ENCODE measurements at places on chromosomes 11 and 22. TPM values are rescaled to one million over a fixed set of nuclear protein-coding genes. Genes with fewer than 3 reads are reported as not detected.

Gene TIGD3
- 0.08 TPM for polyA plus RNA-seq

Gene PIWIL4
- polyA plus RNA-seq: 0.18 TPM

Gene LGALS12
- not detected for polyA plus RNA-seq

Gene KRTAP5-4
- not detected for polyA plus RNA-seq

DNA sequence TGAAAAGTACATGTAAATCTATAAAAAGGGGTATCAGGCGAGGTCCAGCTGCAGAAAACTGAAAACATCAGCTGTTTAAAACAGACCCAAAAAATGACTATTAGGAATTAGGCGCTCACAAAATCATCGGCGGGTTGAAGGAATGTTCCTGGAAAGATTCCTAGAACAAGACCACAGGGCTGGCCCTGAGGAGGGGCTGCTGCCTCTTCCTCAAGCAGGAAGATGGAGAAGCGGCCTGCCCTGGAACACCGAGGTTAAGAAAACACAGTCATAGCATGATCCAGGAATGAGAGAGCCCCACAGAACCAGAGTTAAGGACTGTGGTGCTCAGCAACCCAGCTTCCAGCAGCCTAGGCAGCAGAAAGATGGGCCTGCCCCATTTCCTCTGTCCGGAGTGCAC, 78.4 kb downstream of the C11orf91 start:
- no peak for DNase-seq

GRCh38 chr22:35482311-35482710, 58.3 kb upstream of the RASD2 start:
- DNase-seq: no peak

DNA sequence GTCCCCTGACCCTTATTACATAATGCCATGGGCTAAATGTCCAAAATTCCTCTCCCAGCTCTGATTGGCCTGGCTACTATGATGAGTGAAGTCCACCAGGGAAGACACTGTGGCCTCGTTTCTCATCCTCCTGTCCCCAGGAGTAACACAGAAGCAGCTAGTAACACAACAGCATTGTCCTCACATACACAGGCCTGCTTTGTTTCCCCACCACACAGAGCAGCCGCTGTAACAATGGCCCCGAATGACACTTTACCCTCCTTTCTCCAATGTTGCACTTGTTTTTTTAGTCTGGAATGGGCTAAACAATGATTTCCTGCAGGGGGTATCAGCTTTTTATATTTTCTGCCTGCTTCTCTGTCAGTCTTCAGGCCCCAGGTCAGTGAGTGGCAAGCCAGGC, at the start of gene PRR5L:
PRR5L (plus strand) TSS at position 363 of the 400 bp plus-strand sequence. CDS start 104,834 bp downstream, outside the sequence.
- DNase-seq: no peak

- DNase-seq: no peak
Measured at GRCh38 chr22:20011123-20011992, 5.3 kb downstream of the ARVCF start.

- no peak for DNase-seq
Measured at GRCh38 chr11:78815831-78816230, 241.2 kb upstream of the NARS2 start.

DNA sequence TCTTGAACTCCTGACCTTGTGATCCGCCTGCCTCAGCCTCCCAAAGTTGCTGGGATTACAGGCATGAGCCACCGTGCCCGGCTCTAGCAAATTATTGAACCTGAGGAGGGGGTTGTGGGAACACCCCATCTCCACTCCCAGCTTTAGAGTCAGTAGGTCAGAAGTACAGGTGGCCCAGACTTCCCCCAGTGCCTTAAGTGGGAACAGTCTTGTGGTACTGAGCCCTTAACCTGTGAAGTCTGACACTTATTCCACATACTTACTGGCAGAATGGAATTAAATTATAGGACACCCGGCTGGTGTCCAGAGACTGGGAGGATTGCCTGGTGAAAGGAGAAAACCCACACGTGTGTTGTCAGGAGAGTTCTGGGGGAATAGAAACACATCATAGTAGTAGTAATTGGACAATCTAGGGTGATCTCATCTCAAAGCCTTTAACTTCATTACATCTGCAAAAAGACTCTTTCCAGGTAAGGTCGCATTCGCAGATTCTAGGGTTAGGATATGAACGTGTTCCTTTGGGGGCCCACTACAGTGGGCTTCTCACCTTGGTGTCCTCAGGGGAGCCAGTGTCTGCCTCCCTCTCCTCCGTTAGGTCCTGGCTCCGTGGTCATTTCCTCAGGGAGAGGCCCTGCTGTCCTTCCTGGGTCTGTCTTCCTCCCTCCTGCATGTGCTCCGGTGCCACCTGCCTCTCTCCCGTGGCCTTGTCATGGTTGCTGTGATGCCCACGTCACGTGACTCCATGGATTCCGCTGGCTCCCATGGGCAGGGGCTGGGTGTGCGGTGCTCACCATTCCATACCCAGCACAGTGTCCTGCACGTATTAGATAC, 63.8 kb downstream of the BCR start:
- no peak for DNase-seq

GRCh38 chr11:95337175-95337957, 106.4 kb upstream of the SESN3 start:
- no peak for DNase-seq

GRCh38 chr11:120667934-120668333, 156.4 kb downstream of the GRIK4 start:
- DNase-seq: no peak

DNA sequence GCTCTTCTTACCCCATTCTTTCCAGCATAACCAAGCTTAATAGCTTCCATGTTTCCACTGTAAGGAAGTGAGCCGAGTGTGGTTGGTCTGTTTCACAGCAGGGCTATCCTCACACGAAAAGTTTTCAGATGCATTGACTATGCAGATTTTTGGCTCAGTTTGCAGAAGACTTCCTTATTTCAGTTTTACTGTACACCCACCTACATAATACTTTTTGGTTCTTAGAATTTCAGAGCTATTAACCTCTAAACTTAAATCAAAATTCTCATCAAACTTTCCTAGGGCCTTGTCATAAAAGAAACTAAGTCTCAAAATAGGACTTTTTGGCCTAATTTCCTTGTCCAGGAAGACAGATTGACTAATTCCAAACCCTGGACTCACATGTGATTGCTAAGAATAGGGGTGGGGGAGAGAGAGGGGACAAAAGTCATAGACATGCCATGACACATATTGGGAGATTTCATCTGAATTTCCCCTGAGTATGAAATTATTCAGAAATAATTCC, 7.3 kb upstream of the EHF start:
- DNase-seq: peak; percentile 6

Measured in liver (tissue), 10 donors.